ENCODE measurements at places on chromosomes 2 and 18. TPM values are rescaled to one million over a fixed set of nuclear protein-coding genes. Genes with fewer than 3 reads are reported as not detected.

DNA sequence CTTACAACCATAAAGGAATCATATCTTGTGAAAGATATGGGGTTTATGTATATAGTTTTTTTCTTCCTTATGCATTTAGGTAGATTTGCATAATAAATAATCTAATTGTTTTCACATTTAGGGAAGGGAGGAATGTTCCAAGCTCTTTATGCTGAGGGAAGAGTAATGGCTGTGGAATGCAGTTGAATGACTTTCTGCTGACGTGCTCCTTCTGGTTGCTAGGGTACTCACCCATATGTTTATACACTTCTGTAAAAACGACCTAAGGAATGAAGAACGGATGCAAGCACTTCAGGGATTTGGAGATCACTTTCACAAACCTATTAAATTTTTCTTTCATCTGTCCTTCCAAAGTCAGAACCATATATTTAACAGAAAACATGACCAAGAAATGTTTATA, 29.2 kb upstream of the PPP4R1 start:
- DNase-seq, result peak; percentile 86

GRCh38 chr2:47198985-47199451, 43.9 kb upstream of the STPG4 start:
- peak; percentile 80 for DNase-seq

DNA sequence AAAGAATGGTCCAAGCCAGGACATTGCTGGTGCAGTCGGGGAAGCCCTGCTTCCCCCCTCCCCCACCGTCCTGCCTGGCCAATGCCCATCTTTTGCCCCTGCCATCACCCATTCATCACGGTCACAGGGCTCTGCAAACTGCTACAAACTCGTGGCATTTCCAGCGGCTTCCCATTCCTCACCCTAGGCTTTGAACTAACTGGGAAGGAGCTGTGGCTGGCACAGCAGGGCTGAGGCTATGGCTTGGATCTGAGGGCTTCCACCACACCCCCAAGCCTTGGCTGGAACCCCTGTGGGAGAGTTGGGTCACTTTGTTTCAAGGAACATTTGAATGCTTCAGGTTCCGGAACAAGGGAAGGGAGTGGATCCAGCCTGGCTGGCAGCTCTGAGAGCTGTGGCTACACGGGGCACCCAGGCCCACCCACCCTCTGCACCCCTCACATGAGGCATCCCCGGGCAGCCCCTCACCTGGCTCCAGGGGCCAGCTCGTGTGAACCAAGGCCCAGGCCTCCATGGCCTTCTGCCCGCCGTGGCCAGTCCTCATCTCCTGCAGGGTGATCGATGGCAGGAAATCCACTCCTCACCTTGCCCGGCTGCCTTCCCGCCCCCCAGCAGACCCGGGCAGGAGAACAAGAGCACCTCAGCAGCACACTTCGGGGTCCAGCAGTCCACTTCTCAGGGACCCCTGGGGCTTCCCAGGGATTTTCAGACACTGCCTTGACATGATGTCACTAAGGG, 58.8 kb upstream of the OTOS start:
- DNase-seq, result no peak

Gene PJVK
- polyA plus RNA-seq, result 1.0 TPM

GRCh38 chr2:126893153-126893552, 5.5 kb upstream of the TEX51 start:
- no peak for DNase-seq

Gene PPP1R1C
- polyA plus RNA-seq, result 3.0 TPM

GRCh38 chr18:40939656-40940515, 1015.1 kb upstream of the PIK3C3 start:
- no peak for DNase-seq

Data from keratinocyte (primary cell).